ENCODE measurements at places on chromosomes 5 and 9.
A peak's percentile ranks its signal among the peaks of the same experiment; 100 is the strongest.

DNA sequence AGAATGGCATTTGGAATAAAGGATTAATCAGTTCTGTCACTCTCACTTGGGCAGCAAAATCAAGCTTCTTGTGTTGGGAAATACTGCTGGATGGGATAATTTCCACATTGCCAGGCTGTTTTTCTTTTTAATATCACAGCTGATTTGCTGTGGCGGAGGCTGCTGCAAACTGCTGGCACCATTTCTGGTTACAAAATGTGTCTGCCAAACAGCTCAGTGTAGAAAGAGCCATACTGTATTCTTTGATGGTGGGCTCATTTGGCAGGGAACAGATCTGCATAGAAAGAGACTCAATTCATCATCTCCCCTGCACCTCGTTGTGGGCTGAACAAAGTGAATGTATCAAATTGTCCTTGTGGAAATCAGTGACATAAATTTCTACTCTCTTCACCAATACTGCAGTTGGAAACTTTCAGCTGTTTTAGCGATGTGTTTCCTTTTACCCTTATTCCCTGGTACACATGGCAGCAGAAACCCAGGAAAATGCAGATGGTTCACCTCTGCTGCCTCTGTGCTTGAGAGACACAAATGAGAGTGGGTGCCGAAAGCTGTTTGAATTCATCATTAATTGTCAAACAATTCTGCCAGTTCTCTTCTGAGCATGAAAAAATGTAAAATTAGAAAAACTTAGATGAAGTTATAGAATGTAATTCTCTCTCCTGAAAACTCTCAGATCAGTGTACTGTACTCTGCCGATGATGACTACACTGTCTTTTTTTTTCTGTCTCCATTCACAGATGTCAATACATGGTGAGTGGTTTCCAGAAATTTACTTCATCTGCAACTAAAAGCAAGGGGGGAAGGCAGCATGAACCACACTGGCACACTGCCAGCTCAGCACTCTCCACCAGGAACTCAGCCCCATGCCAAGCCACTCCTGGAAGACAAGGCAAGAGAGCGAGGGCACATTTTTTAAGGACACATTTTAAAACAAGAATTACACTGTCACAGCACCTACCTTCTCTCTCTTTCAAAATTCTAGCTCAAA, 75.0 kb downstream of the HMHB1 start:
- DNase-seq, result no peak

DNA sequence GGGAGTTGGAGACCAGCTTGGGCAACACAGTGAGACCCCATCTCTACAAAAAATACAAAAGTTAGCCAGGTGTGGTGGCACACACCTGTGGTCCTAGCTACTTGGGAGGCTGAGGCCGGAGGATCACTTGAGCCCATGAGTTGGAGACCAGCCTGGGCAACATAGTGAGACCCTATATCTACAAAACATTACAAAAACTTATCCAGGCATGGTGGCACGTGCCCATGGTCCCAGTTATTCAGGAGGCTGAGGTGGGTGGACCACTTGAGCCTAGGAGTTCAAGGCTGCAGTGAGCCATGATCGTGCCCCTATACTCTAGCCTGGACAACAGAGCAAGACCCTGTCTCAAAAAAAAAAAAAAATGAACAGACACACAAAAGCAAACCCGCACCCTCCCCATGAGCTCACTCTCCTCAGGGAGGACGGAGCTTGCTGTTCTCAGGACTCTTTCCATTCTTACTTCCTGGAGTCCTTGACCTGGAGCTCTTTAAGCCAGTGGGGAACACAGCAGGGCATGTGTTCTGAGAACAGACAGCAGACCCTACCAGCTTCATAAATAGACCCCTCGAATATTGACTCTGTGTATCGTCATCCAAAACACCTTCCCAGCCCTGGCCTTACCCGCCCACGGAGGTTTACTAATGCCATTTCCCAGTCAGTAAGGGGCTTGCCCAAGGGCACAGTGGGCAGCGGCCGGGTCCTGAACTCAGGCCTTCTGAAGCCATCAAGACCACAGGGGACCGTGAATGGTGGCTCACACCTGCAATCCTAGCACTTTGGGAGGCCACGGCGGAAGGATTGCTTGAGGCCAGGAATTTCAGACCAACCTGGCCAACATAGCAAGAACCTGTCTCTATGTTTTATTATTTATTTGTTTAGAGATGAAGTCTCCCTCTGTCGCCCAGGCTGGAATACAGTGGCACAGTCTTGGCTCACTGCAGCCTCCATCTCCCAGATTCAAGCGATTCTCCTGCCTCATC, 11.1 kb downstream of the PTGES2 start:
- no peak for DNase-seq

DNA sequence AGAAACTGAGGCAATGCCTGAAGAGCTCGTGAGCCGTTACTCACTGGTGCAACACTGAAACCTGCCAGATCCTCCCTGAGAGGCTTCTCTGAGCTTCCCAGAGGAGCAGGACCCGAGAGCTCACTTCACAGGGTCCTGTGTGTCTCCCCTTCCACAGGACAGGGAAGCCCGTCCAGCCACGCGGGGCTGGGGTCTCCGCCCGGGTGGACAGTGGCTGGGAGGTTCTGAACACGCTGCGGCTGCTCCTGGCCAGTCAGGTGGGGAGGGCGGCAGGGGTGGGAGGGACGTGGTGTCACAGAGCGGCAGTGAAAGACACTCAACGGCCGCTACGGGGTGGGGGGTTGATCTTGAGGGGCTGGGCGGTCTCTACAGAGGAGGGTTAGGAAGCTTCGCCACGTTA, 290 bp upstream of the ZDHHC11 start:
- no peak for DNase-seq

GRCh38 chr5:30092548-30092947, 1100.9 kb upstream of the CDH6 start:
- no peak for DNase-seq

GRCh38 chr9:248278-248961, 33.8 kb downstream of the DOCK8 start:
- DNase-seq, result no peak

GRCh38 chr5:93279296-93279963, 301.6 kb downstream of the NR2F1-AS1 start:
- no peak for DNase-seq

DNA sequence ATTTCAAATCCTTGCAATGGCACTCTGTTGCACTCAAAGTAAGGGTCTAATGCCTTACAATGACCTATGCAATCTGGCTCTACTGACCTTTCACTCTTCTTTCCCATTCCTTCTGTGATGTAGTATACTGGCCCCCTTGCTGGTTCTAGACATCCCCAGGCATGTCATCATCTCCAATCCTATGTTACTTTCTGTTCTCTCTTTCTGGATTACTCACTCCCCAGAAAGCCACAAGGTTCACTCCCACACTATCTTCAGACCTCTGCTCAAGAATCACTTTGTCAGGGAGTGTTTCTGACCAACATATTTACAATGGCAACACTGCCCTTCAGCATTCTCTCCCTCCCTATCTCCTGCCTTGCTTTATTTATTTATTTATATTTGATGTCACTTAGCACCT, 802.2 kb upstream of the WWC1 start:
- DNase-seq, result no peak

DNA sequence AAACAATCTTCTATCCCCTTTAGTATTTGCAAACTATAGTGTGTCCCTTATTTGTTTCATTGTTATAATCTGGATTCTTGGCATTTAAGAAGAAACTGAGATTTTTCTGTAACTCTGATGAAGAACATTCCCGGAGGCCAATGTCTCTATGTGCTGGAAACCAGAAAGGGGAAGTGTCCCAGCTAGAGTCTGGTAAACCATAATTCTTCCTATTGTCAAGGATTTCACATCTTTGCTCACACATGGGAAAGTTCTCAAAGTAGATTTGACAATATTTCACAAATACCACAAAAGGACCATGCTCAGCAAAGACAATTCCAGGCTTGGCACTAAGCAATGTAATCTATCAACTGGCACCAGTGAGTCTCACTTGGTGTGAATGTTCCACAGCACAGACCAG, 146.8 kb downstream of the MUSK start:
- DNase-seq, result no peak

GRCh38 chr9:26524267-26524666, 368.3 kb downstream of the CAAP1 start:
- no peak for DNase-seq

GRCh38 chr9:95626341-95626740, 109.6 kb upstream of the PTCH1 start:
- no peak for DNase-seq

DNA sequence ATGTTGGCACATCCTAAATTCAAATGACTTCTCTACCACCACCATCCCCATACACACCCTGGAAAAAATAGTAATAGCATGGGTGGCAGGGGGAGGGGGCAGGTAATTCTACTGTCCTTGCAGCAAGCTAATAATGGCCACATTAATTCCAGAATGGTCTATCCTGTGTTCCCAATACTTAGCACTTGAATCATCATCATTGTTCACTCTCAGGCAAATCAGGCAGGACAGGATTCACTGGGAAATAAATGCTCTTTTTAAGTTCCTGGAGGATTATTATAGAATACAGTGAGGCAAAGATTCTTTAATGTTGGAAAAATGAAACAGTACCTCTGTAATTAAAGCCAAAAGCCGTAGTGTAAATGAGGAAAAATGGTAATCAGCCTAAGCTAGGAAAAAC, 254.5 kb downstream of the ARRDC3 start:
- no peak for DNase-seq

- peak; percentile 47 for DNase-seq
These were observed 10.2 kb downstream of the C9orf50 start for GRCh38 chr9:129610473-129611306.

GRCh38 chr5:100299261-100299660, 235.9 kb upstream of the FAM174A start:
- no peak for DNase-seq

DNA sequence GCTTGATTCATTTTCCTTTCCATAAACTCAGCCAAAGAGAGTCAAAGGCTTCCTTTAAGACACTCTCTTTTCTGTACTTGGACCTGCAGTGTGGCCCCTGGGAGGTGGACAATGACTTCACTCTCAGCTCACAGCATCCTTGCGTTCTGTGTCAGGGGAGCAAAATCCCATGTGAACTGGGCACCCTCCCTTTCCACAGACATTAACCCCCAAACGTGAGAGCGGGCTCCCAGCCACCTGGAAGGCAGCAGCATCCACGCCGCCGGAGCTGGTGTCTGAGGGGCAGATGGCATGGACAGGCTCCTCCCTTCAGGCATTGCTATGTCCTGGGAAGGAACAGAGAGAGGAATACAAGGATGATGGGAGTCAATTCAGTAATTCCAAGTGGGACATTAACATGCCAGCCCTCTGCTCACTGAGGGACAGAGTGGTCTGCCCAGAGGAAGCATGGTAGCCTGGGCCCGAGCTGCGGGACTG, 39.5 kb downstream of the TRIP13 start:
- DNase-seq, result no peak

- no peak for DNase-seq
These were observed 1.6 kb upstream of the PCAT7 start for GRCh38 chr9:94553029-94553938.

DNA sequence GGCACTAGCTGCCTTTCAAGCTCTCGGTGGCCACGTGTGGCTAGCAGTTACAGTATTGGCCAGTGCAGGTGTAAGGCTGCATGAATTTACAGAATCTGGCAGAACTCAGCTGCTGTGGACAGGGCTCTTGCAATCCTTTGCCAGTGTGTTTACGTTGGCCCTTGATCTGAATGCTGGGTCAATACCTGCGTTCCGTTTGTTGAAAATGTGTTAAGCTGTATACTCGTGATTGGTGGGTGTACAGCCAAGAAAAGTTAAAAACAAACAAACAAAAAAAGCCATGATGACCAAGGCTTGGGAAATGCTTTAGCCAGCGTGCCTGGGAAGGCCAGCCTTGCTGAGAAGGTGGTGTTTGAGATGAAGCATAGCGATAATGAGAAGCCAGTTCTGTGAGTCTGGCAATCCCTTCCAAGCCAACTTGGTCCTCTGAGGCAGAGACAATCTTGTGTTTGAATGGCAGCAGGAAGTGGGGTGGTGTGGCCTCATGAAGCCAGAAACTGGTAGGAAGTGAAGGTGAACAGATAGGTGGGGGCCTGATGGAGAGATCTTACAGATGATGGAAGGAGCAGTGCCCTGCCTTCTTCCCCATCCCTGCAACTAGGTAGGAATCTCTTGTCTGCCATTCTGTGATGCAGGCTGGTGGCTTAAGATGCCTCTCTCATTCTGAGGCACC, 820 bp upstream of the CFAP90 start:
- no peak for DNase-seq

DNA sequence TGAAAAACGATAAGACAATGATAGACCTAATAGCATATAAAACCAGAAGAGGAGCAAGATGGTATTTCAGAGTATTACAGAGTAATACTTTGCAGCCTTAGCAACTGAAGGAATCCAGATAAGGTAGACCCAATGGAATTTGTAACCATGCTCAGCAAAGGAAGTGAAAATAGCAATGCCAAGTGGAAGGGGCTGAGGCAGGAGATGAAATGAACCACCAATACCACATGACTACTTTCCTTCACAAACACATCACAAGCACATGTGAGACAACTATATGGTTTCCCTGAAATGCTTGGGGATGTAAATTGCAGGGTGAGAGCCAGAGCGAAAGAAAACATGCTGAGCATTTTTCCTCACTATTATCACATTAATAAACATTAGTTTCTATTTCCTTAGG, 79.8 kb upstream of the MELK start:
- DNase-seq, result no peak

GRCh38 chr9:105004466-105005090, 76.6 kb upstream of the ABCA1 start:
- DNase-seq, result no peak

DNA sequence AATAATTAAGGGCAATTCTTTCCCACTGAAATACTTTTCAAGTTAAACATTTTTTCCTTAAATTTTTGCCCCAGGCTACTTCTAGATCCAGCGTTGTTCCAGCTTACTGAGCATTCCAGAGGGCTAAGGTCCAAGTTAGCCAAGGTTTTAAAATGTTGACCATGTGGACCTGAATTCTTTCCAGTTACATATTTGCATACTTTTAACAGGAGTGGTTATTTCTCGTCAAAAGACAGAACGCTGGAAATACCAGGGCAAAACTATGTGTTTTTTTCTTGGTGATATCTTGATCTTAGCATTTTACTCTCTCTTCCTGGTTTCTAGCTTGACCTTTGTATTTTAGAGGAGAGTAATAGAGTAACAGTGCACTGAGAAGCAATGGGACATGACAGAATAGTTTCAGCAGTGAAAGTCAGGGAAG, 32.8 kb downstream of the TMC1 start:
- no peak for DNase-seq

DNA sequence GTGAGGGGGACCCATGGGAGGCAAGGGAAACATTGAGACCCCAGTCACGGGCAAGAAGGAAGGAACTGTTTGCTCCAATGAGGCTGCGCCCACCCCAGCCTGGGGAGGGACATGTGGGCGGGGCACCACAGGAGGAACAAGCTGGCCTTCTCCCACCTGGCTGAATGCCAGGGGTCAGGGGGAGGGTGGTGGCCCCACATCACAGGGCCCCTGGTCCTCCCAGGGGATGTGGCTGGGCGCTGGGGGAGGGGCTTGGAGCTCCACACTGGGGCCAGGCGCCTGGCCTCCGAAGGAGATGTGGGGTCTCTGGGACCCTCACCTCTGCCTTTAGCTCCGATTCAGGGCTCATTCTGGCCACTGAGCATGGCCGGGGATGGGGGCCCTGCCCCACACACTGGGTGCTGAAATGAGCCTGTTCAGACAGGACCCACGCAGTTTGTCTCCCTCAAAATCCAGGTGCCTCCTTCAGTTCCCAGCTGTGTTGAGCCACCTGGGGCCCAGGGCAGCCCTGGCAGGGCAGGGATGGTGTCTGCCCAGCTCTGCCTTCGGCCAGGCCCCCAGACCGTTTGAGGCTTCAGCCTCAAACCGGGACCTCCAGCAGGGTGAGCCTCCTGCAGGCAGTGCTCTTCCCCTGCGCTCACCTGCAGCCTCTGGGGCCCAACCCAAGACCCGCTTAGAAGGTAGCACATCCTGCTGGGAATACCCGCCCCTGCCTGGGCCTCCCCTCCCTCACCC, 33.2 kb upstream of the NOTCH1 start:
- DNase-seq, result no peak

- no peak for DNase-seq
These were observed 51.2 kb upstream of the ARRDC3 start for GRCh38 chr5:91434348-91434747.

Measured in stimulated activated CD8-positive, alpha-beta memory T cell treated with anti-CD3 and anti-CD28 coated beads, Interleukin-7, amount 100 ng/mL, for 48 hours (primary cell).